Nucleus accumbens (tissue), 56 donors: ENCODE measurements at places on chromosomes 16 and 17.

DNA sequence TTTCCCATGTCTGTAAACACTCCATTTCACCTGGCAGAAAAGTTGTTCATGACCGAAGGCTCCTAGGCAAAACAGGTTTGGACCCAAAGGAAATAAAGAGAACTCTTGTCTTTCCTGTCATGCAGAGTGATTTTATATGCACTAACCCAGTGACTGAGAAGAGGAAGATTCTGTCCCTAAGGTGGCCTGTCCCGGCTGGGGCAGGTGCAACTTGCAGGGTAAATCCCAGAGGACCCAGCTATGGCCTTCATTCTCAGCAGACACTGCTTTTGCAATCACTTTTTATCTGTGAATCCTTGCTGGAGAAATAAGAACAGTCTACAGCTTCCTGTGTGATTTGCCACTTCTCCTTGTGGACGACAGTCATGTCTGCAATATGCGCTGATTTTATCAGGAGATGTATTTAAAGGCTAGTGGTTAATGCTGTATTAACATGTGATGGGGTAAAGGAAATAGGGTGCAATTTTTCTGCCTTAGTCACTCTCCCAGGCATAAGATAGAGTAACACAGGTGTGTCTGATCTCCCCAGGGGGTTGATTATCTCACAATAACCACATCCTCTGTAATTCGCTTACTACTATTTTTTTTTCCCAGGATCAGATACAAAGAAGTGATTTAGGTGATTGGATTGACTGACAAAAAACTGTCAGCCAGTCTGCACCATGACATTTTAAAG is 696.8 kb upstream of the SOX9 start:
- DNase-seq = no peak

GRCh38 chr16:55051571-55052347 is 121.1 kb downstream of the IRX5 start:
- no peak for DNase-seq

DNA sequence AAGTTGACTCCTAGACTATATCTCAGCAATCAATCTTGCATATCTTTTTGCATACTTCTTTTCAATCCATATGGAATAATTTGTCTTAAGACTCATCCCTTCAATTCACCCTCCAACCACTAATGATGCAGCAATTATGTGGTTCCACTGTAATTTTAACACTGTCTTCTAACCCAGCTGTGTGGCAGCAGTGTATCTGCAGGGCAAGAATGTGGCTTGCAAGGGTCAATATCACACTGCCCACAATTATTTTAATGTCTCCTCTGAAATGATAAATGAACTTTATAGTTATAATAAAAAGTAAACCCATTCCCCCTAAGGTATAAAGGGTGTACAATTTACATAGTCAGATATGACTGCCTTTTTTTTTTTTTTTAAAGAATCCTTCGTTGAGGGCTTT is 48.6 kb downstream of the FTO start:
- no peak for DNase-seq

DNA sequence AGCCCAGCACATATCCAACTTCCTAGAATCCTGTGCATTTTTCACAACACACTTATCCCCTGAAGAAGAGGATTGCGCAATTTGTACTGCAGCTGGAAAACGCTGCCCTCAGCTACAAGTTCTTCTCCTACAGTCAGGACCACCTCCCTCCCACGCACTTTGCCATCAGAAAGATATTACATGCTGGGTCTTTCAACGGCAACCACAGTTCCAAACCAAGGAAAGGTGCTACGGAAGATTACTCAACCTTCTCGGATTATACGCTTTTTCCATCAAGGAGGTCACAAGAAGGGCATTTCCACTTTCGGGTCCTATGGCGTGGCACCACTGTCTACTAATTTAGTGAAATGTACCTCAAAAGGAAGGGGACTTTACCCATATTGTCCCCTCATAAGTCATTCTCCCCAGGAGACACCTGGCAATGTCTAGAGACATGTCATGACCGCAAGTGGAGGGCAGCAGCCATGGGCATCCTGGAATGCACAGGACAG is 35.2 kb downstream of the USP7 start:
- DNase-seq = no peak

- no peak for DNase-seq
These were observed 7.4 kb downstream of the MAP3K3 start for GRCh38 chr17:63629627-63630026.

DNA sequence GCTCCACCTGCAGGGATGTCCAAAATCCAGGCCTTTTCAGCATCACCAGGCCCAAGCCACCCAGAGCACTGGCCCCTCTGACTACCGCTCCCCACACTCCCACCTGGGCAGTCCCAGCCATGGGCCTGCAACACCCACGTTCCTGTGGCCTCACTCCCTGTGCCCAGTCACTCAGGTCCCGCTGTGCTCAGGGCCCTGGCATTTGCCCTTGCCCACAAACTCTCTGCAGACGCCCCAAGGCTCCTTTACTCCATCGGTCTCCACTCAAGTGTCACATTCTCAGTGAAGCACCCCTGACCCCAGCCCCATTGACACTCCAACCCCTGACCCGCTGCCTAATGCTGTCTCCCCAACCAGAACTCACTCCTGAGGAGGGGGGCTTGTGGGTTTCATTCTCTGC is 23.6 kb downstream of the MPG start:
- DNase-seq = no peak

GRCh38 chr16:27390151-27390550 is 11.8 kb upstream of the IL21R start:
- DNase-seq = no peak

DNA sequence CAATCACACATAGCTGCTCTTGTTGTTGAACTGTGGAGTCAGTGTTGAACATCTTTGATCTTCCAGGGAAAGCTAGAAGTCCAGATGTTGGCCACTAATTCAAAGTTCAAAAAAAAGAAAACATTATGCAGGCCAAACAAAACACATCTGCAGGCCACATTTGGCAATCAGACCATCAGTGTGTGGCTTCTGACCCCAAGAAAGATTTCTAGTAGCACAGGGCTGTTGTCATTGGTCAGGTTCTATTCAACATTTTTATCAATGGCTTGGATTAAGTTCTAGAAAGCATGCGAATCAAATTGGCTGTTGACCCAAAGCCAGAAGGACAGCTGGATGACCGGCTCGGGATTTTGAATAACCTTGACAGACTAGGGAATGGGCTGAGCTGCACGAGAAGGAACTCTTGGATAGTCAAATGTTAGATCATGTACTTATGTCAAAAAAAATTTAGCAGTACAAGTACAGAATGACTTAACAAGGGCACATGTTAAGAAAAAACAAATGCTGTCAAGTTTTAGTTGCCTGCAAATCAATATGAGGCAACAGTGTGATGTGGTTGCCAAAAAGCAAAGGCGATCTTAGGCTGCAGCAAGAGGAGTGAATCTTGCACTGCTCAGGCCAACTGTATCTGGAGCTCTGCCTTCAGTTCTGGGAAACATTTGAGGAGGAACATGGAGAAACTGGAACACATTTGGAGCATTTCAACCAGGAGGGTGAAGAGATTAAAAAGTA is 187.6 kb downstream of the RGS9 start:
- DNase-seq = no peak

DNA sequence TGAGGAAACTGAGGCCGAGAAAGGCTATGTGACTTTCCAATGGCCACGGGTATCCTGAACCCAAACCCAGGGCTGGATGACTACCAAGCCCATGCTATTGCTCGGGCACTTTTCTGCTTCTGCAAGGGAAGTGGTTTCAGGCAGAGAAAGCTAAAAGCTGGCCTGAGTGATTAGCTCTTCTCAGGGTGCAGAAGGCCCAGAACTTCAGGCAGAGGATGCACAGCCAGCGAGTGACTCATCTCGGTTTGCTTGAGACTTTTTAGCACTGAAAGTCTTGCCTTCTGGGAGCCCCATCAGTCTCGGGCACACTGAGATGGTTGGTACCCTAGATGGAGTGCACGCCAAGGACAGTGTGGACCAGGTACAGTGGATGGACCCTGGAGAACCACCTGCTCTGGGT is 129.5 kb upstream of the SDK2 start:
- no peak for DNase-seq

DNA sequence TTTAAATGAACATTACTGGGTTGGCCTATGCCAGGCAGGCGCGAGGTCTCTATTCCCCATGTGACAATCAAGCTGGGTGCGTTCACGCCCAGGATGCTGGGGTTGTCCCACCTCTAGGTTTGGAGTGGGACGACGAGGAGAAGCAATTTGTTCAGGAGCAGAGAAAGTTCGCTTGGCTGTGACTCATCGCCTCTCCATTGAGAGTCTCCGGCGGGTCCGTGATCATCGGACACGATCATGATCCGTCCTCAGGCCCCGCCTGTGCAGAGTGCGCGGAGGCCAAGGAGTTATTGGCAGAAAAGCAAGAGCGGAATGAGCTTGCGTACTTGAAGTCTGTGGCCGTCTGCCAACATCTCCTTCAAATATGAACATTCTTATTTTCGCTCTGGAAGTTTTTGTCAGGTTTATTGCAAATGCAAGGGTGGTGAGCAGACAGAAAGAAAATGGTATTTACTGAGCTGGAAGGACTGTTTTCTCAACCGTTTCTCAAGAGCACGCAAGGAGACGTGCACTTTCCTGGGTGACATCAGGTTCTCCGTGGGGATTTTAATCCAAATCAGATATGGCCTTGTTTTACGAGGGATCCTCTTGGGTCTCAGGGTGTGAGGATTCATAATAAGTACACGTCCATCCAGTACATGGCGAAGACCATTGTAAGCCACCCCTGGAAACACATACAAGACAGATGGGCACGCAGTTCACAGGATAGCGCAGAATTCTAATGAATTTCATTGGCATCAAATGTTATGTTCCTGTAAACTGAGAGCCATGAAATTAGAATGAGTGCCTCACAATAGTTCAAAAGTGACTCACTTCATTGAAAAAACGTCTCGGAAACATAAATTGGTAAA is 70.1 kb upstream of the CREBBP start:
- DNase-seq = no peak

GRCh38 chr17:13283606-13284005 is 265.8 kb upstream of the ELAC2 start:
- DNase-seq = no peak
